ENCODE measurements at places on chromosomes 4 and X. TPM values are rescaled to one million over a fixed set of nuclear protein-coding genes. Genes with fewer than 3 reads are reported as not detected.

GRCh38 chrX:108029928-108030711 lies 14.7 kb upstream of the VSIG1 start:
- no peak for DNase-seq

- DNase-seq, result no peak
Measured at GRCh38 chr4:146053891-146054290, 115.3 kb upstream of the ZNF827 start.

- no peak for DNase-seq
Measured at GRCh38 chrX:113868711-113869110, 715.2 kb upstream of the HTR2C start.

DNA sequence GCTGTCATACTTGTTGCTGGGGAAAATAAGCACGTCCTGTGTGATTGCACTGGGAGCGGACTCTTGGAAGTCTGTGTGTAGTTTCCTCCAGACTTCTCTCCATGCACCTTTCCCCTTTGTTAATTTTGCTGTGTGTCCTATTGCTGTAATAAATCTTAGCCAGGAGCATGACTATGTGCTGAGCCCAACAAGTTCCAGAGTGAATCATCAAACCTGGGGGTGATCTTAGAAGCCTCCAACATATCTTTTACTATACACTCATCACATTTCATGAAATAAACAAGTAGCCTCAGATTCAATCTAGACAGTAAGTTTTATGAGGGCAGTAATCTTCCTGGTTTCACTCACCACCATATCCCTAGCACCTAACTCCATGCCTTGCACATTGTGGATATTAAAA lies 43.3 kb upstream of the FGF13 start:
- DNase-seq, result no peak

GRCh38 chr4:56630876-56631666 lies 50.0 kb downstream of the HOPX start:
- no peak for DNase-seq

DNA sequence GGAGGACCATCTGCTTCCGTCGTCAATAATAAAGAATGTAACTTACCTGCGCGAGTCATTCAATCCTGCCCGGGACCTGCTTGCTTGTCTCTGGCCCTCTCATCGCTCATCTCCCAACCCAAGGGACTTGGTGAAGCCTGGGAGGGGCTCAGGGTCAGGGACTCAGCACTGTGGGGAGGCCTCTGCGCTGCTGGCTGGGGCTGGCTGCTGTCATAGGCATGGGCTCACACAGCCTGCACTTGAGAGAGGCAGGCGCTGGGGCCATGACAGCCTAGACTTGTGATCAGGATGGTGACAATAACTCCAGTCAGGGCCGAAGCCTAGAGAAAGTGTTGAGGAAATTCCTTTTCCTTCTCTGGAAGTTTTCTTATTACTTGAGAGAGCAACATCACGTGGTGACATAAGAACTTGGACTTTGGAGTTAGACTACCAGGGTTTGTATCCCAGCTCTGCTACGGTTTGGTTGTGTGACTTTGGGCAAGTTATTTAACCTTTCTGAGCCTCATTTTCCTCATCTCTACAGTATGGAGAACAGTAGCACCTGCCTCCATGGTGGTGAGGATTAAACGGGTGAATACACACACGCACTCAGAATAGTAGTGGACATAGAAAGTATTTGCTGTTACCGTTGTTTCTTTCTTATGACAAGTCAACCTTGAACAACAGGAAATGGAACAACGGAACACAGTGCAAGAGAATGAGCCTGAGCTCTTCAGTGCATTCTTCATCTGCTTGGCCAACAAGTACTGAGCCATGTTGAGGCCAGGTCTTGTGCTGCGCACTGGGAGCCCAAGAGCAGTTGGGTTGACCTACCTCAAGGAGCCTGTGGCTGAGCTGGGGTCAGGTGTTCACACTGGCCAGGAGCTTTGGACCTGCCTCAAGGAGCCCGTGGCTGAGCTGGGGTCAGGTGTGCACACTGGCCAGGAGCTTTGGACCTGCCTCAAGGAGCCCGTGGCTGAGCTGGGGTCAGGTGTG lies 60.5 kb downstream of the TBC1D14 start:
- DNase-seq, result no peak

- DNase-seq, result no peak
Measured at GRCh38 chr4:56149591-56149990, 200.8 kb downstream of the CEP135 start.

- no peak for DNase-seq
Measured at GRCh38 chr4:74638001-74638400, 156.3 kb downstream of the BTC start.

DNA sequence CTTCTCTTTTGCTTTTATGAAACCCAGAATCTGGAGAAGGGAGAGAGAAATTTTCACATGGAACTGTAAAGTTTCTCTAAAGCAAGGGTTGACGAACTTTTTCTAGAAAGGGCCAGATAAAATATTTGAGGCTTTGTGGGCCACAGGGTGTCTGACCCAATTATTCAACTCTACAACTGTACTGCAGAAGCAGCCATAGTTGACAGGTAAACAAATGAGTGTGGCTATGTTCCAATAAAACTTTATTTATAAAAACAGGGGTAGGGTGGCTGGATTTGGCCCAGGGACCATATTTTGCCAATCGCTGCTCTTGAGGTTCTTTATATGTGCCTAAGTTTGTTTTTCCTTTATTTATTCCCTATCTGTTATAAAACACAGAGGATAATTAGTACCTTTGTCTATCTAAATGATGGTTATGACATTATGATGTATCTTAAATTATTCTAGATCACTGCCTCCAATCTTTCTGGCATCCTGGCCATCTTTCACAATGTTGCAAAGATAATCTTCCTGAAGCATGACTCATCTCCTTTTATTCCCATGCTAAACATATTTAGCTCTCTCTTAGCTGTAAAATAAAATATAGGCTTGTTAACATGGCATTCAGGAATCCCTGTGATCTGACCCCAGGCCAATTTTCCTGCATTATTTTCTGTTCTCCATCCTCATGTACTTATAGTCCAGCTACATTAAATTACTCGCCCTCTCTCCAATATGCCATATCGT lies 106.8 kb upstream of the CBLL2 start:
- no peak for DNase-seq

DNA sequence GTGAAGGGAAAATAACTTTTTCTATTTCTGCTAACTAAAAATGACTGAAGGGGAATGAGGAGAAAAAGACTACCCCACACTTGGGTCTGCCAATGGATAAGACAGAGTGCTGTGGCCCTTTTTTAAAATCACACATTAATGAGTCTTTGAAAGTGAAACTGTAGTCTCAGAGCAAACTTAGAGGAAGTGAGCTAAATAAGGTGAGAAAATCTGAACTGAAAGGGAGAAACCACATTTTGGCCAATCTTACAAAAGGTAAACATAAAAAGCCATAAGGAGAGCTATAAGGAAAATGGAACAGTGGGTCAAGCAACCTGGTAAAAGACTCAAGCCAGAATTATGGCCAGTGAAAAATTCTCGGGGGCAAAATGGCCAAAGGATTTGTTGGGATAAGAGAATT lies 755.1 kb upstream of the IGFBP7 start:
- no peak for DNase-seq

- no peak for DNase-seq
Measured at GRCh38 chr4:76377911-76378310, 43.0 kb downstream of the CCDC158 start.

GRCh38 chr4:1452431-1453051 lies 46.3 kb upstream of the NKX1-1 start:
- no peak for DNase-seq

- no peak for DNase-seq
Measured at GRCh38 chrX:139202742-139203420, 327.7 kb upstream of the F9 start.

DNA sequence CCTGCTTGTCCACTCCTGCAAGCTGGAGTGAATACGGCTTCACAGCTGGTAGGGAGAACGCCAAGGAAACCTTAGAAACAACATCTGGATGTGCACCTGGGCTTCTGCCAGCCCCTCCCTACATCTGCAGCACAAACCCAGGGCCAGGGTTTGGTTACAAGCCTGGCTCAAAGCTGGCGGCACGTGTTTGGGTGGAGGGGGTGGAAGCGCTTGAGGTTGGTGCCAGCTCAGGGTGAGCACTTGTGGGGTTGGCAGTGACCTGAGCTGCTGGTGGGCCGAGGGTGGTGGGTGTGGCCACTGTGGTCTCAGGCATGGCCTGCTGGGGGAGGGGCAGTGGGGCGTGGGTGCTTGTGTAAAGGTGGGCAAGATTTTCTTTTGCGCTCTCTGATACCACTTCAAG lies 15.6 kb downstream of the ELF4 start:
- DNase-seq, result no peak

DNA sequence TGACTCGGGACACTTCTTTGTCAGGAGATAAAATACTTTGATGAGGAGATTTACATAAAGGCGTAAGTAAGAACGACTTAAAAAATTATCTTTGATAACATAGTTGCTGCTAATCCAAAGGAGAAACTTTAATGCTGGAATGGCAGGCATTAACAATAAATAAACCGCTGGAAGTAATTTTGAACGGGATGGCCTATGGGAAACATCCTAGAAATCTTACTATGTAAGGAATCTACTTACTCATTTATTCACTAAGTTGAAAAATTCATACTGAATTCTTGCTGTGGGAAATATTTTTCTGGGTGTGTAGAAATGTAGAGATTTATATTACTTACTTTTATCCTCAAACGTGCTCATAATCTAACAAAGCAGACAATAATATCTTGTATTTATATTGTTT lies 425.7 kb upstream of the ZFP42 start:
- DNase-seq, result no peak

DNA sequence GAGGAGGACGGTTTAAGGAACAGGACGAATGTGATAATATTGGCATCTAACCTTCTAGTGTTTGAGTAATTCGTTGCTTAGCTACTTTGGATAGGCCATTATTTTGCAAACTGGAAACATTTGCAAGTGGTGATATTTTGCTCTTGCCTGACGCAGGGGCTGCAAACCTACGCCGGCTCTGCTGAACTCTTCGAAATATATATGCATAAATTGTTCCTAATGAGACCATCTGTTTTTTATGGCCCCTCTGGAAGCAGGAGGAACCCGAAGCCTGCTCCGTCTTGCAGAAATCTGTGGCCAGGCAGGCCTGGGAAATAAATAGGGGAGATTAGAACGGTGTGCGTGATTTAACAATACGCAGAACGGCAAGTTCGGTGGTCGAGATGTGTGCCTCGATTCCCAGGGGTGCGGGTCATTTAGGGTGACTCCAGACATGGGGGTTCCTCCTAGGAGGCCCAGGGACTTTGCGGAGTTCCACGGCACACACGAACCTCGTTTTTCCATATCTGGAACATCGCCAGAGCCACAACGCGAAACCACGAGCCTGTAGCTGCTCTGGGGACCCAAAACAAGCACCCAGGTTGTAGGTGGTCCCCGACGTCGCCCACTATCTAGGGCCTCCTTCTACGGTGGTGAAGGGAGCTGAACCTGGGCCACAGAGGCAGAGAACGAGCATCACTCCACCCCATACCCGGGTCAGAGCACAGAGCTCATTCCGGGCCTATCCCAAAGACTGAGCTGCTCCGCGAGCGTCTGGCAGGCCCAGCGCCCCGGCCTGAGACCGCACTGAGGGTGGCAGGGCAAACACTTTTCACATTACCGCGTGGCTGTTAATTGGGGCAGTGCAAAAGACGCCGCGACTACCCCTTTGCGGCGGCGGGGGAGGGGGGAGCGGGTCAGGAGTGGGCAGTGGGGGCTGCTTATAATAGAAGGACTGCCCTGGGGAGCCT lies 89.7 kb downstream of the BCOR start:
- no peak for DNase-seq

- DNase-seq, result no peak
Measured at GRCh38 chrX:10169175-10169574, 12.4 kb downstream of the CLCN4 start.

- no peak for DNase-seq
Measured at GRCh38 chr4:184438375-184438774, 36.0 kb downstream of the IRF2 start.

BANK1 gene
- 336 TPM for total RNA-seq

NSUN7 gene
- 1.4 TPM for total RNA-seq

MAML3 gene
- 2.6 TPM for total RNA-seq

ANKRD50 gene
- total RNA-seq, result 0.61 TPM

FREM3 gene
- not detected for total RNA-seq

ATG4A gene
- 8.1 TPM for total RNA-seq

SLC6A8 gene
- total RNA-seq, result 0.81 TPM

CT45A8 gene
- not detected for total RNA-seq

ARHGAP10 gene
- 0.42 TPM for total RNA-seq

ARMCX1 gene
- 0.42 TPM for total RNA-seq

TMEM165 gene
- 90.2 TPM for total RNA-seq

S100P gene
- total RNA-seq, result not detected
